ENCODE measurements at places on chromosomes 7 and 10.
A peak's percentile ranks its signal among the peaks of the same experiment; 100 is the strongest.

DNA sequence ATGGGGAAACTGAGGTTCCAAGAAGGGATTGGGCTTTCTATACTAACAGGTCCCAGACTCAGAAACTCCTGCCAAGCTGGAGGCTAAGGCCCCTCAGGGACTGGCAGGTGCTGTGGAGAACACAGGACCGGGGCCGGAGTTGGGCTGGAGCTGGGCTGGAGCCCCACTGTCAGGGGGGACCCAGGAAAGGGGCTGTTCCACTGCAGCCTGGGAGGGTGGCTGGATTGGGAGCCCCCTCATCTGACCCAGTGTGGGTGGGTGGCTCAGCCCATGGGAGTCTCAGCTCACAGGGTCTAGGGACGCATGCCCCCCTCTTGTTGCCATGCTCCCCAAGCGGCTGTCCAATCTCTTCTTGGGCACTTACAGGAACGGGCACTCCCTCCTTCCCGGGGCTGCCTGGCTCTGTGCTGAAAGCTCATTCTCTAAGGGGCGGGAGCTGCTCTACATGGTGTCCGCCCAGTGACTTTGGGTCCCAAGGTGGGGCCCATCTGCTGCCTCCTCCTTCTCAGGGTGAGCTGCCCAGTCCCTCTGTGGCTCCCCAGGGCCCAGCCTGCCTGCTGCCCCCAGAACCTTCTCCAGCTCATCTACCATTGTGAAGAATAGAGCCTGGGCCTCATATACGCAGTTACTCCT, 126.5 kb downstream of the MYL10 start:
- DNase-seq = no peak

DNA sequence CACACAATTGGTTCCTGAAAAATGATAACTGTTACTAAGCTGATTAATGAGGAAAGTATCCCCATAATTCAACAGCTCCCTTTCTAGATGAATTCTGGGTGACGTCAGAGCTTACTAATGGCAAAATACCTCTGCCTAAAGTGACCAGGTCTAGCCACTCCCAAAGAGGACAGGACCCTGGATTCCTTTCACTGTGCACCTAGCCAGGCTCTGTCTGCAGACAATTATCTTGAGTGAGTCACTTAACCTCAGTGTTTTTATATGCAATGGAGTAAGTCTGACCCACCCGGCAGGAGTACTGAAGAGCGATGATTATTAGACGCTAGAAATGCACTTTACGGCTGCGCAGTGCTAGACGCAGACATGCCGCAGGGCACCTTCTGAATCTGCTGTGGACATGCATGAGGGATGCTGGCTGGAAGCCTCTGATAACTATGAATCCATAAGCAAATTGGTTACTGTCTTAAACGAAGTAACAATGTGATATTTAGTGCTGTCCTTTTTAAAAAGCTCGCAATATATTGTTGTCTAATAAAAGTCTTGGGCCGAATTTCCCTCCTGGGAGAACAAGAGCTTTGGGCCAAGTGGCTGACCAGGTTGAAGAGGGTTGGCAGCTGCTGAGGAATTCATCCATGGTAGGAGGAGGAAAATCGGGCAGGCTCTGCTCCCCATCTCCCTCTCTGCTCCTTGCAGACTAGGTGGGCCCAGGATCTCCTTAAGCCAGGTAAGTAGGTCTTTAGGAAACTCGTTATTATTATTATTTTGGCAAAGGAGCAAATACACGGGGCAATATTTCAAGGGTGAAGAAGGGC, 4.6 kb upstream of the INPP5A start:
- DNase-seq = no peak

DNA sequence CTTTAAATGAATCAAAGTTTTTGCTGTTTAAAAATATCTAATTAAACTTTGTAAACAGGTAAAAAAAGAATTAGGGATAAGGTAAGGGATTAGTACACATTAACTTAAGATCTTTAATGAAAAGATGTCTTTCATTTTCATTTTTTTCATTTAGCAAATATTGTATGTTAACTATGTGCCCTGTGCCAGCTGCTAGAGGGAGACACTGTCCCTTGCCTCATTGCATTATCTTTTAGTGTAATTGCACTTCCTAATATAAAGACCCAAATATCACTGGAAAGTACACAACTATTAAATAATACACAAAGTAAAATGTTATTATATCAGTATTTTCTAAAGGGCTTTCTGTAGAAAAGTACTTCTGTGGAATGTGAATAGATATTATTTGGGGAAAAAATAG, 102.7 kb downstream of the GPR37 start:
- DNase-seq = no peak

GRCh38 chr10:133249094-133249780, 11.6 kb downstream of the VENTX start:
- no peak for DNase-seq

- DNase-seq = peak; percentile 77
Observed at GRCh38 chr10:33336582-33337325, 2.3 kb upstream of the NRP1 start.

DNA sequence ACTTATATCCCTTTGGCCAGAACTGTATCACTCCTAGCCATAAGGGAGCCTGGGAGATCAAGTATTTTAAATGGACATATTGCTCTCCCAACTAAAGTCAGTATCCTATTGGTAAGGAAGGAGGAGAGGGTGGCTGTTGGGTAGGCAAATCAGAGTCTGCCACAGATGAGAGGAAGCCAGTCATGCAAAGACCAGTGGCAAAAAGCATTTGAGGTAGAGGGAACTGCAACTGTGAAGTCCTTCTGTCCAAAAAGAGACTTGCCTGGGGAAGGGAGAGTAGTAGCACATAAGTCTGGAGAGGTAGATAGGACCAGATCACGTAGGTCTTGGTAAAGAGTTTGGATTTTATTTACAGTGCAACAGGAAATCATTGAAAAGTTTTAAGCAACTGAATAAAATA, 8.8 kb upstream of the CCNJ start:
- no peak for DNase-seq

Measured in left forelimb (tissue), 1 donor.